ENCODE measurements at places on chromosomes 2 and 18. TPM values are rescaled to one million over a fixed set of nuclear protein-coding genes. Genes with fewer than 3 reads are reported as not detected.

The SPP2 gene
- not detected for total RNA-seq

The CCDC102B gene
- 2.2 TPM for total RNA-seq

The PARD3B gene
- total RNA-seq = 3.9 TPM

The SULT1C4 gene
- not detected for total RNA-seq

The DTNA gene
- 11.6 TPM for total RNA-seq

The ZBTB7C gene
- total RNA-seq = 1.1 TPM

The ADD2 gene
- total RNA-seq = 16.0 TPM

The CTIF gene
- total RNA-seq = 5.8 TPM

The AGXT gene
- total RNA-seq = not detected

The GPR39 gene
- total RNA-seq = 43.2 TPM

The FEV gene
- total RNA-seq = 0.07 TPM

The ITGA6 gene
- 204 TPM for total RNA-seq

The KCNK3 gene
- 0.04 TPM for total RNA-seq

The DSG4 gene
- total RNA-seq = 0.04 TPM

The ERBB4 gene
- under 0.01 TPM for total RNA-seq

The TEKT4 gene
- total RNA-seq = not detected

DNA sequence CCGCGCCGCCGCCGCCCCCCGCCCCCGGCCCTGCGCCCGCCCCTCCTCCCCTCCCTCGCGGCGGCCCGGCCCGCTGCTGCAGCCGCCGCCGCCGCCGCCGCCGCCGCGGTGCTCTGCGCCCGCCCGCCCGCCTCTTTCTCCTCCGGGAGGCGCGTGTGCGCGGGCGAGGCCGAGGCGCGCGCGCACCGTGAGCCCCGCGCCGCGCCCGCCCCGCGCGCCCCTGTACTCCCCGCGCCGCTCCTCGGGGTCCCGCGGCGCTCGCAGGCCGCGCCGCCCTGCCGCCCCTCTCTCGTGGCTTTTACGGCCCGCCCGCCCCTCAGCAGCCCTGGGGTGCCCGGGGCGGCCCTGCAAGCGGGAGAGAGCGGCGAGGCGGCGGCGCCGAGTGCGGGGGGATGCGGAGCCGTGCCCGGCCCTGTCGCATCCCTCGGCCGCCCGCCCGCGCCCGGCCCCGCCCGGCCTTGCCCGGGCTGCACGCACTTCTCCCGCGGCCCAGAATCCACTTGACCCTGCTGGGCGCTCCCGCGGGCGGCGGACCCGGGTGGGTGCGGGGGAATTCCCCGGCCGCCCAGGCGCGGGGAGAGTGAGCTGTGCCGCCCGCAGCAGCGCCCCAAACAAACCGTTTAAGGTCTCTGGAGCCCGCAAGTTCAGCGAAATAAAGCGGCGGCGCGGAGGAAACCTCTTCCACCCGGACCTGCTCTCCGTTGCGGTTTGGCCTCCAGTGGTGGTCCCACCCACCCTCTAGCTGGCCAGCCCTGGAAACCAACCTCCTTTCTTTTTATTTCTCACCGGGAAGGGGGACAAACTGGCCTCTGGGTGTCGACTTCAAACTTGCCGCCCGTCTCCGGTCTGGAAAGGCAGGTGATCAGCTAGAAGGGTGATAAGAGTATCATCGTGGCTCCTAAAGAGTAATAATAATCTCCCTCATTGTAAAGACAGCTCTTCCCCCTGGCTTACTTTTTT lies 37.4 kb downstream of the AFF3 start:
- no peak for DNase-seq

GRCh38 chr2:217383620-217384019 lies 523.8 kb upstream of the TNP1 start:
- no peak for DNase-seq

- no peak for DNase-seq
Observed at GRCh38 chr2:17334300-17334699, 183.9 kb downstream of the RAD51AP2 start.

- no peak for DNase-seq
Observed at GRCh38 chr2:3146772-3147650, 230.6 kb downstream of the EIPR1 start.

GRCh38 chr18:6449213-6449612 lies 34.5 kb upstream of the L3MBTL4 start:
- no peak for DNase-seq

GRCh38 chr2:195706161-195706900 lies 49.3 kb downstream of the SLC39A10 start:
- DNase-seq = no peak

DNA sequence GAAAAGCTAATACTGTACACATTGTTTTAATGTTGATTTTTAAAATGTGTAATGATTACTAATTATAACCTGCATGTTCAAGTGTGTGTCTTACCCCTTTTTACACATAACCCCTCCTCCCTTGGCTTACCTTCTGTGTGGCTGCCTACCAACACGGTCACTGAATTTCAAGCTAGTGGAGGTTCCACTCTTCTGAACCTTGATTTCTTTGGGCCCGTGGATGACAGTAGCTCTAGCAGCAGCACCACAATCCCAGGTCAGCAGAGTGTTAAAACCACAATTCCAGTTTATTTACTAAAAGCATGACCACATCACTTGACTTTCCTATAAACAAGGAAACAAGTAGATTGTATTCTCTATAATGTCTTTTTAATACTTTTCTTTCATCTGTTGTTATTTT lies 56.9 kb downstream of the AFTPH start:
- no peak for DNase-seq

DNA sequence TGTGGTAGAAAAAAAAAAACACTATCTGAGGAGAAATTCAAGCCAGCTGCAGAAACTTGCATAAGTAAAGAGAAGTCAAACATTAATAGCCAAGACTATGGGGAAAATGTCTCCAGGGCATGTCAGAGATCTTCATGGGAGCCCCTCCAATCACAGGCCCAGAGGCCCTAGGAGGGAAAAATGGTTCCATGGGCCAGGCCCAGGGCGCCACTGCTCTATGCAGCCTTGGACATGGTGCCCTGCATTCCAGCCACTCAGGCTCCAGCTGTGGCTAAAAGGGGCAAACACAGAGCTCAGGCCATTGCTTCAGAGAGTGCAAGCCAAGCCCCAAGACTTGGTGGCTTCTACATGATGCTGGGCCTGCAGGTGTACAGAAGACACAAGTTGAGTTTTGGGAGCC lies 354.7 kb downstream of the NBAS start:
- no peak for DNase-seq

DNA sequence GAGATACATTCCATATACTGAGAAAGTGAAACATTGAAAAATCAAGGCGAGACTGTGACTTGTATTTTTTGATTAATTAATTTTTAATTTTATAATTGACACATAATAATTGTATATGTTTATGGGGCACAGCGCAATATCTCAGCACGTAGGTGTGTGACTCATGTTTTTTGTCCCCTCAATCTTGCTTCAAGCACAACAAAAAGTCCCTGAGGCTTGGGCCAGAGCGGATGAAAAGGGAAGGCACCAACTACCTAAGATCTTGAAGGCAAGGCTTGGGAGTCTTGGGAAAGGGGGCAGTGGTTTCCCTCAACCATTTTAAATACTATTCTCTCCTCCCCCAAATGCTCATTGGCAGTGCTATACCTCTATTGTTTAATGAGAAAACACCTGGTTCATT lies 9.9 kb downstream of the SGPP2 start:
- no peak for DNase-seq

DNA sequence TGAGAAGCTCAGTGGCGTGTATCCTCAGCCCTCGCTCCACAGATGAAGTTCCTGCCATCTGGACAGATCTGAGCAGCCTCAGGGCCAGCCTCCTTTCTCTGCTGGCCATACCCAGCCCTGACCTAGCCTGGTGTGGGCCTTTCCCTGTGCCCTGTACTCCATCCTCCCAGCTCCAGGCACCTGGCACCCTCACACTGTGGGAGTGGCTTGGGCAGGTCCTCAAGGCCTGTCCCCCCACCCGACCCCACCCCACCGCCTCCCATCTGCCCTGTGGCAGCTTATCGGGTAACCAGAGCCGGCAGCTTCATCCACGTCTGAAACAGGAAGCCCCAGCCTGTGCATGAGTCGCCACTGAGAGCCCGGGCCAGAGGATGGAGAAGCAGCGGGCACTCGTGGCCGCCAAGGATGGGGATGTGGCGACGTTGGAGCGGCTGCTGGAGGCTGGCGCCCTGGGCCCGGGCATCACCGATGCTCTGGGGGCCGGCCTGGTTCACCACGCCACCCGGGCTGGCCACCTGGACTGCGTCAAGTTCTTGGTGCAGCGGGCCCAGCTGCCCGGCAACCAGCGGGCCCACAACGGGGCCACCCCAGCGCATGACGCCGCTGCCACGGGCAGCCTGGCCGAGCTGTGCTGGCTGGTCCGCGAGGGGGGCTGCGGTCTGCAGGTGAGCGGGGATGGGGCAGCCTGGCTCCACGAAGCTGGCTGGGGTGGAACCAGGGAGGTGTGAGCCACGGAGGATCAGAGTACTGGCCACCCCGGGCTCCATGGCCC lies at the start of gene ESPNL:
TSS of gene ESPNL (plus strand) at position 292 of the 772 bp plus-strand sequence. CDS start at position 372, 80 bp downstream.
- DNase-seq = peak; percentile 12

- no peak for DNase-seq
Observed at GRCh38 chr2:5227062-5227699, 465.0 kb upstream of the SOX11 start.

DNA sequence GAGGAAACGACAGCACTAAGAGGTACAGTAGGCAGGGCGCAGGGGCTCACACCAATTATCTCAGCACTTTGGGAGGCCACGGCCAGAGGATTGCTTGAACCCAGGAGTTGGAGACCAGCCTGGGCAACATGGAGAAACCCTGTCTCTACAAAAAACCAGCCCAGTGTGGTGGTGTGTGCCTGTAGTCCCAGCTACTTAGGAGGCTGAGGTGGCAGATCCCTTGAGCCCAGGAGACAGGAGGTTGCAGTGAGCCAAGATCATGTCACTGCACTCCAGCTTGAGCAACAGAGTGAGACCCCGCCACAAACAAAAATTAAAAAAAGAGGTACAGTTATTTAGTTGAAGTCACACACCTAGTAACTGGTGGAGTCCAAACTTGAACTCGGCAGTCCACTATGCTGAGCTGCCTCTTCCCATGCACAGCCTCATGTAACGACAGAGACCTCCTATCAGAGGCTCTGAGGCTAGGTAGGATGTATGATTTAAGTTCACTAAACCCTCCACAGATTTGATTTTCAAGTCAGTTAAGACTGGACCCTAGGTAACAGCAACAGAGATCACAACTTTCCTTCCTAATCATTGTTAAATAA lies 8.7 kb downstream of the STK17B start:
- no peak for DNase-seq

DNA sequence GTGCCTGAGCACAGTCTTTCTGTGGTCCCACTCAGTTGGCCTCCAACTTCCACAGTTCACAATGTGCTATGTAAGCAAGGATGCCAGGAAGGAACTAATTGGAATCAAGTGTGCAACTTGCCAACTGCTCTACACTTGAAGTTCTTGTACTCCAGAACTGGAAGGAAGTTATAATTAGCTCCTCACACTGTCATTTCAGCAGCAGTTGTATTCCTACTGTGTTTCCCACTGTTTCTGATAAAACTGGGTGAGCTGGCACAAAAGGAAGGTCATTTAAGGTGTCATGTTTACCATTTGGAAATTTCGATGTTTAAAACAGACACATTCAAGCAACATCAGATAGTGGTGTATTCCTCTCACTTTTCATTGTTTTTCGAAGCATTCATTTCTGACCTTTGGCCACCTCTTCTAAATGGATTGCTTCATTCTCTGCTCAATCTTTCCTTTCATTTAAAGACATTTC lies 84.2 kb downstream of the ANTXR1 start:
- no peak for DNase-seq

GRCh38 chr2:217787160-217787877 lies 215.5 kb downstream of the TNS1 start:
- no peak for DNase-seq

DNA sequence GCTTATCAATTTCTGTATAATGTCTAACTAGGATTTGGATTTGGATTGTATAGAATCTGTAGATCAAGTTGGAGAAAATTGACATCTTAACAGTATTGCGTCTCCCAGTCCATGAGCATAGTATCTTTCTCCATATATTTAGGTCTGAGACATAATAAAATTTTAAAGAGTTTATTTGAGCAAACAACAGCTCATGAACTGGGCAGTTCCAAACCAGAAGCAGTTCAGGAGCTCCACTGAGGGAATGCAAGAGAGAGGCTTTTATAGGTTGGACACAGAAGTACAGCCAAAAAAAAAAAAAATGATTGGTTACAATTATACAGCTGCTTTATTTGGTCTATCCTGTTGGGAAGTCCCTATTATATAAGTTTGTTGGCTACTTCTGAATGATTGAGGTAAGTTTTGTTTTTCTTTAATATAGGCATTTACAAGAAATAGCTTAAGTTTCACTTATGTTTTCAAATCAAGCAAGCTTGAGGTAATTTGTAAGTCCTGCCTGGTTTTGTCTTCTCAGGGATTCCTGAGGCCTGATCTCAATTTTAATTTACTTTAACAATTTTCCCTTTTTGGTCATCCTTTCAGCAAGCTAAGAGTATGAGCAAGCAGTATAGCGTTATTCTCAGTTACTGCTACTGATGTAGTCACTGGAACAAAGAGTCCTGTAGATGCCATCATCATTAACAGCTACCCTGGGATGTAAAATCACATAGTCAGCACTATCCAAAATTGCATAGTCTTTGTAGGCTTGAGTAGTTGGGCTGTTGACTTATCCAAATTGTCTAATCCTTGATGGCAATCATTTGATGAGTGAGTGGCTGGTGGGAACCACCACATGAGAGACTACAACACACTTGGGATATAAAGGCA lies 27.5 kb upstream of the RUFY4 start:
- DNase-seq = no peak

- DNase-seq = no peak
Observed at GRCh38 chr2:181846399-181847197, 44.9 kb upstream of the ITPRID2 start.

GRCh38 chr2:205885492-205886099 lies 200.4 kb downstream of the INO80D start:
- peak; percentile 89 for DNase-seq

- no peak for DNase-seq
Observed at GRCh38 chr18:62258616-62259015, 66.5 kb upstream of the TNFRSF11A start.

All from PC-3 (cell line).